ENCODE measurements at places on chromosomes 3 and 15. TPM values are rescaled to one million over a fixed set of nuclear protein-coding genes. Genes with fewer than 3 reads are reported as not detected.

GRCh38 chr3:9330166-9330703 is 32.6 kb upstream of the THUMPD3 start:
- H3K27me3 ChIP-seq = no peaks in the 10 kb centered on the region
- H3K36me3 ChIP-seq = peaks cover 41% of the 10 kb centered on the region
- H3K4me3 ChIP-seq = no peak overlapping the region
- no peak for DNase-seq
- H3K27ac ChIP-seq = no peak overlapping the region

GRCh38 chr3:42654331-42655201 is 1.1 kb downstream of the ZBTB47 start:
- no peak overlapping the region for H3K27ac ChIP-seq
- peaks cover 16% of the 10 kb centered on the region for H3K36me3 ChIP-seq
- no peaks in the 10 kb centered on the region for H3K27me3 ChIP-seq
- H3K4me3 ChIP-seq = peak overlapping the region; percentile 72

Gene CHST2
- 6.3 TPM for total RNA-seq

Gene SLCO3A1
- total RNA-seq = 12.1 TPM

- H3K27ac ChIP-seq = no peak overlapping the region
- H3K4me1 ChIP-seq = no peaks in the 10 kb centered on the region
- H3K36me3 ChIP-seq = no peaks in the 10 kb centered on the region
Measured at GRCh38 chr3:35718921-35719320, 79.6 kb downstream of the ARPP21 start.

DNA sequence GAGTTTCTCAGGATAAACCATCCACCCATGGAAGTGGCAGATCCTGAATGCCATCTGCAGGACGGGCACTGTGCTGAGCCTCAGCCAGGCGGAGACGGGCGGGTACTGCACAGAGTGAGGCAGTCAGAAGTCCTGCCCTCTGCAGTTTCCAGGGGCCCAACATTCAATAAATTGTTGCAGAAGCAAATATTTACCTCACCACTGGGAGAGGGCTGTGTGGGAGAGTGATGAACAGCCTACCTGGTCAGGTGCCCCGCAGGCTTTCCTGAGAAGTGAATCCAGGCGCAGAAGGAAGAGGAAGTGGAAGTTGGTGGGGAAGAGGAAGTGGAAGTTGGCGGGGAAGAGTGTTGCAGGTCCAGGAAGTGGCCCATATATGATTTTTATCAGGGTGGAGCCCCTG is 100.8 kb downstream of the SLCO3A1 start:
- no peak for DNase-seq
- peaks cover 1% of the 10 kb centered on the region for H3K4me1 ChIP-seq
- no peak overlapping the region for H3K27ac ChIP-seq

- no peaks in the 10 kb centered on the region for H3K4me1 ChIP-seq
- H3K4me3 ChIP-seq = no peak overlapping the region
- H3K27me3 ChIP-seq = no peaks in the 10 kb centered on the region
- DNase-seq = no peak
- peaks cover 3% of the 10 kb centered on the region for H3K36me3 ChIP-seq
- no peak overlapping the region for H3K27ac ChIP-seq
Measured at GRCh38 chr3:135197246-135197645, 402.2 kb downstream of the EPHB1 start.

Gene CCR8
- 0.64 TPM for total RNA-seq

Gene SMARCC1
- 268 TPM for total RNA-seq

DNA sequence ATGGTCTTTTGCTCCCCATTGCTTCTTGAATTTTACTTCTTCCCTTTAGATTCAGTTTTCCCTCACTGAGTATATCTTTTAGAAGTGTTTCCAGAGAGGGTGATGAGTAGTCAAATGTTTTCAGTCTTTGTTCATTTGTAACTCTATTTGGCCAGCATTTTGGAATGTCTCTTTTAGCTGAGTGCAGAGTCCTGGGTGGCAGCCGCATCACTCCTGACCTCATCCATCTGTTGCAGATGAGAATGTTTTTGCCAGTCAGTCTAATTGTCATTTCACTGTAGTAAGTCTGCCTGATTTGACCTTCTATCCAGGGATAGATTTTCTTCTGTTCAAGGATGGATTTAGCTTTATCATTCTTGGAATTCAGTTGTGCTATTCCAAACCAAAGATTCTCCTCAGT is 7.3 kb downstream of the SRPRB start:
- peaks cover 57% of the 10 kb centered on the region for H3K36me3 ChIP-seq
- no peak for DNase-seq
- H3K27ac ChIP-seq = no peak overlapping the region

Gene HDDC3
- 13.2 TPM for total RNA-seq

- H3K4me3 ChIP-seq = no peak overlapping the region
- no peaks in the 10 kb centered on the region for H3K36me3 ChIP-seq
- no peaks in the 10 kb centered on the region for H3K27me3 ChIP-seq
- no peak overlapping the region for H3K27ac ChIP-seq
- no peaks in the 10 kb centered on the region for H3K4me1 ChIP-seq
Measured at GRCh38 chr3:191269289-191270085, 59.7 kb upstream of the CCDC50 start.

Gene UBL7
- total RNA-seq = 47.5 TPM

DNA sequence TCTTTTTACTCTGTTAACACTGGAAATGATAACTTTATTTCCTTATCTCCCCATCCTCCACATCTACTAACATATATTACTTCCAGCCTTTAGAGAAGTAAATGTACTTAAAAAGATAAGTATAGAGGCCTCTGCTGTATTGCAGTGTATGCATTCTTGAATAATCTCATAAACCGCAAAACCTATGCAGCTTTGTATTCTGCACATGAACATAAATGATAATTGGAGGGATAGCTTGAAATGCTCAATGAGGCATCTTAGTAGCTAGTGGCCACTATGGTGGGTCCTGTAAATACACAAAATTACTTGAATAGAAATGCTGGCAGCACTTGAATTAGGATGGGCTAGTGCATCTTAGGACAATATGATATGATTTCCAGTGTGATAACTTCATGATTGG is 77.0 kb downstream of the LYSMD4 start:
- no peaks in the 10 kb centered on the region for H3K27me3 ChIP-seq
- H3K27ac ChIP-seq = no peak overlapping the region
- DNase-seq = no peak
- H3K4me1 ChIP-seq = no peaks in the 10 kb centered on the region

Gene IL16
- 0.28 TPM for total RNA-seq

GRCh38 chr15:96535148-96535547 is 204.6 kb downstream of the NR2F2 start:
- no peak overlapping the region for H3K27ac ChIP-seq
- H3K27me3 ChIP-seq = no peaks in the 10 kb centered on the region
- H3K4me1 ChIP-seq = no peaks in the 10 kb centered on the region
- no peaks in the 10 kb centered on the region for H3K36me3 ChIP-seq
- DNase-seq = no peak

Gene KBTBD12
- total RNA-seq = not detected

- no peaks in the 10 kb centered on the region for H3K27me3 ChIP-seq
- no peaks in the 10 kb centered on the region for H3K36me3 ChIP-seq
- peaks cover 4% of the 10 kb centered on the region for H3K4me1 ChIP-seq
- no peak overlapping the region for H3K27ac ChIP-seq
- no peak overlapping the region for H3K4me3 ChIP-seq
Measured at GRCh38 chr3:184788751-184789150, 23.2 kb upstream of the VPS8 start.

DNA sequence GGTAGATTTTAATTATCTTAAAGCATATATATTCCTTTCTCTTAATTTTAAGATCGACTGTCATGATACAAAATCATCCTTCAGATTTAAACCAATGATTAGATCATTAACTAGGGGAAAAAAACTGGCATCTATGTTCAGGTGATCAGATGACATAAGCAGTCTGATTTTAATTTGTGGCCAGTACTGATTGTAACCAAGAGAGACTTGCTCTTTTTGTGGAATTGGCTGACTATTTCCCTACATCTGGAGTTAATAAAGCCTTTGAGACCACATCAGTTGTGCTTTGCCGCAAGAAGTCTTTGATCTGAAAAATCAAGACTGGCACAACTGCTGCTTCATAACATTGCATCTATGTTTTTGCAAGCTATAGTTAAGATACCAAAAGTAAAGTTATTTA is 148.4 kb upstream of the CGNL1 start:
- no peaks in the 10 kb centered on the region for H3K4me1 ChIP-seq
- H3K4me3 ChIP-seq = no peak overlapping the region
- no peak for DNase-seq
- no peak overlapping the region for H3K27ac ChIP-seq
- peaks cover 3% of the 10 kb centered on the region for H3K36me3 ChIP-seq
- no peaks in the 10 kb centered on the region for H3K27me3 ChIP-seq

Gene NEDD4
- total RNA-seq = 9.6 TPM

Gene ACAN
- total RNA-seq = 0.50 TPM

GRCh38 chr15:78056714-78057269 is 20.7 kb downstream of the TBC1D2B start:
- no peak for DNase-seq
- no peaks in the 10 kb centered on the region for H3K4me1 ChIP-seq
- H3K36me3 ChIP-seq = no peaks in the 10 kb centered on the region
- H3K27ac ChIP-seq = no peak overlapping the region
- no peaks in the 10 kb centered on the region for H3K27me3 ChIP-seq

DNA sequence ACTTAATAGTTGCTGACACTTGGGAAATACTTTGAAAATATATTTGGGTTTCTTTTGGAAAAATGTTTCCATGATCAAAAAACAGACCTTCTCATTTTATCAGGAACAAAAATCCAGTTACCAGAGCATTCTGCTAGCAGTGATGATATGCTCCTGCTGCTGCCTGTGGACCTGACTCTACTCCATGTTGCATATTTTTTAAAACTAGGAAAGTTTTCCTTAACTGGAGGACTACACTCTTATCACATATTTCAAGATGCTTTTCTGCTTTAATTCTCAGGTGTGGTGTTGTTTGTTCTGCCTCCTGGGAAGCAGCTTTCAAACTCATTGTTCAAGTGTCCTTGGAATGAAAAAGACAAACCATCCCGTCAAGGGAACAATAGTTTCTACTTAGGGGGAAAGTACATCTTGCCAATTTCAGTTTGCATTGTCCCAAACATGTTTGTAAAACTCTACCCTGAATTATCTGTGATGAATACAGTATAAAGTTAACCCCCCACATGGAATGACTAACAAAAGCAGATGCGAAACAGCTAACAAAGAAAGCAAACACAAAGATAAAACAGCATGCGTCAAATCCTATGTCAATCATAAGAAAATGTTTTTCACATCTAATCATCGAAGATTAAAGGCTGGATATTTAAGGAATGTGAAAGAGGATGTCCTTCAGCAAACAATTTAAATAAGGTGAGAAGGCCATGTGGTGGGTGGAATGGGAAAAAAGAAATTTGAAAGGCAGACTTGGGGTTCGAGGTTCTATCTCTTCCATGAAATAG is 40.1 kb upstream of the PSMD6 start:
- H3K36me3 ChIP-seq = no peaks in the 10 kb centered on the region
- H3K27me3 ChIP-seq = peaks cover 3% of the 10 kb centered on the region
- no peak overlapping the region for H3K27ac ChIP-seq
- no peak for DNase-seq
- no peak overlapping the region for H3K4me3 ChIP-seq
- peaks cover 8% of the 10 kb centered on the region for H3K4me1 ChIP-seq

GRCh38 chr3:115638991-115639390 is 15.7 kb downstream of the GAP43 start:
- no peak overlapping the region for H3K4me3 ChIP-seq
- no peaks in the 10 kb centered on the region for H3K4me1 ChIP-seq
- DNase-seq = no peak

DNA sequence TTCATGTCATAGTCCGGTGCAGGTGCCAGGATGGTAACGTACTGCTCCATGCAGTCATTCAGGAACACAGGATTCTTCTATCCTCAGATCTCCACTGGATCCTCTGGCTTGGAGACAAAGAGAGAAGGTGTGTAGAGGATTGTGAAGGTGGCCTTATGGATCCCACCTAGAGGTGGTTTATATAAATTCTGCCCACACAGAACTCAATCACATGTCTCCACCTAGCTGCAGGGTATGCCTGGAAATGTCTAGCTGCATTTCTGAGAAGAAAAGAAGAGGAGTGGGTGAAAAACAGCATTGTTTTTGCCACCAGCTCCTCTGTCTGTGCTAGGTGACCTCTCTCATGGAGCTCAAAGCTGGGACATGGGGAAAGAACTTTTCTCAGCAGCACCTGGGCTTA is 478.7 kb downstream of the PDCD6IP start:
- no peak for DNase-seq
- no peak overlapping the region for H3K4me3 ChIP-seq
- H3K27me3 ChIP-seq = no peaks in the 10 kb centered on the region
- H3K36me3 ChIP-seq = no peaks in the 10 kb centered on the region
- H3K27ac ChIP-seq = no peak overlapping the region

Gene ECE2
- total RNA-seq = not detected

DNA sequence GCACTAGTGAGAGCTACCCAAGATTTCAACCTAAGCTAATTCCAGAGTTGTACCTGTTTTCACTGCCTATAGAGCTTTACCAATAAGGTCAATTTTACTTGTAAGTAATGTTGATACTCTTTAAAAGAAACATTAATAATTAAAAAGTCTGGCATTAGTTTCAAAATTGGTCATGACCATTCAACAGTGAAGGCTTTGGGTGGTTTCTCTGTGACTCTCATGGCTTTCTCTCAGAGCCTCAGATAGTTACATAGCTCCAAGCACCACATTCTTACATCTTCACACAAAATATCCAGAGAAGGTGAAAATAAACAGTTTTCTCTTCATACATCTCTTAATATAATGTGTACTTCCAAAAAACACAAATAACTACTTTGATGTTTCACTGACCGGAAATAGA is 61.5 kb upstream of the TCF12 start:
- no peak overlapping the region for H3K27ac ChIP-seq
- no peaks in the 10 kb centered on the region for H3K36me3 ChIP-seq
- H3K4me3 ChIP-seq = no peak overlapping the region
- no peak for DNase-seq
- no peaks in the 10 kb centered on the region for H3K27me3 ChIP-seq

Gene AHSG
- total RNA-seq = not detected

Gene ZIC4
- total RNA-seq = not detected

DNA sequence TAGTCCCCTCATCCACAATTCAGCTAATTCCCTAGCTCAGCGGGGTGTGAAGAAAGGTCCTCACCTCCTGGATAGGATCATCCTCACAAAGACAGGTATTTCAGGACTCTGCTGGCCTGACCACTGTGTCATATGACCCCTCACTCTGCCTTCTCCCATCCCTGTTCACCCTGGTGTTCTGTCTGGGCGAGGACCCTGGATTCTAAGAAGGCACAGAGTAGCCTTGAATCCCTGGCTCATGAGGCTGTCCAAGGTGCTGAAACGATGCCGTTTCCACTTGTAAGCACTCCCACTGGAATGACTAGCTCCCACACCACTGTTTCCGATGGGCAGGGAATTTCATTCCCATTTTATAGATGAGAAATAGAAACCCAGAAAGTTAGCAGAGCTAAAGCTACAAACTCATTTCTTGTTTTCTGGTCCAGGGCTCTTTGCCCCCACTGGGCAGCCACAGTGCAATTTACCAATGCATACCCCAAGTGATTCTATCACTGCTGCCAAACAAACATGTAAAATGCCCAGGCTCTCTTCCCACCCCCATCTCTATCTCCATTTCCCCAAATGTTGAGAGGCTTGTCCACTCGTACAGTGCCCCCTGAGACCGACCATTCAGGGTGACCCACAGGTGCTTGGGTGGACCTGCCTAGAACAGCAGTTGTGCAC is 83.2 kb downstream of the RAB11A start:
- H3K4me3 ChIP-seq = no peak overlapping the region
- H3K27me3 ChIP-seq = no peaks in the 10 kb centered on the region
- H3K4me1 ChIP-seq = peaks cover 22% of the 10 kb centered on the region
- H3K27ac ChIP-seq = no peak overlapping the region

Gene ERICH6
- not detected for total RNA-seq

Gene SQOR
- total RNA-seq = not detected
